ENCODE measurements at places on chromosomes 12 and 14.

GRCh38 chr14:36717363-36717762, 55.7 kb downstream of the PAX9 start:
- no peak for DNase-seq

DNA sequence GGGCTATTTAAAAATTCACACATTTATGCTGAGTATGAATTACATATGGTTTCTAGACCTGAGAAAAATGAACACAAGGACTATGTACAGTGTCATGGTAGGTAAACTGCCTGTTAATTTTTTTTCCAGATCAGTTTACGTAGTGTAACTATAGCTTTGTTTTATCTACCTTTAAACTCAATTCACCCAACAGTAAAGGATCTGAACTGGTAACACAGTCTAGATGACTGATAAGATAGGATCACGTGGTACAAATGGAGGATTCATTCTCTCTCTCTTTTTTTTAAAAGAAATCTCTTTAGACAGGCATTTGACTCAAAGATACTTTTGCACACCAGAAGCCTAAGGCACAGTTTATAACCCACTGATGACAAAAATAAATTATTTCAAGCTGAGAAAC, 130.8 kb upstream of the ATP2B1 start:
- DNase-seq: no peak

GRCh38 chr12:7933255-7933726, 2.7 kb downstream of the SLC2A3 start:
- peak; percentile 96 for DNase-seq

- peak; percentile 37 for DNase-seq
Observed at GRCh38 chr12:121036810-121037326, 2.2 kb downstream of the OASL start.

DNA sequence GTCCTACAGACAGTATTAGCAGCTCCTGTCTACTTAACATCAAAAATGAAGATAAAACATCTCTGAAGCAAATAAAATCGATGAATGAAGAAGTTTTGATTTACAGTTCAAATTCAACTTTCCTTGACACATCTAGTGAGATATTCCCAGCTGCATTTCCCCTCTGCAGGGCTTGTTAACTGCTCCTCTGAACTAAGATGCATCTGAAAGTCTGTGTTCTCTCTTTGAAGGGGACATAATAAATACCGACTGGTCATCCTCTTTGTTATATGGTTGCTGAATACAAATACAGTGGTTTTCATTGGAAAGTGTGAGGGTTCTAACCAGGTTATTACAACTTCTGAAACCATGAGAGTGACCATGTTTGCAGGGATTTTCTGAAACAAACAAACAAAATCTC, 266.4 kb upstream of the SLC16A7 start:
- DNase-seq: no peak

- DNase-seq: no peak
Observed at GRCh38 chr12:85741046-85741445, 95.2 kb downstream of the RASSF9 start.

- DNase-seq: no peak
Observed at GRCh38 chr14:58291646-58292045, 6.7 kb upstream of the ARID4A start.

DNA sequence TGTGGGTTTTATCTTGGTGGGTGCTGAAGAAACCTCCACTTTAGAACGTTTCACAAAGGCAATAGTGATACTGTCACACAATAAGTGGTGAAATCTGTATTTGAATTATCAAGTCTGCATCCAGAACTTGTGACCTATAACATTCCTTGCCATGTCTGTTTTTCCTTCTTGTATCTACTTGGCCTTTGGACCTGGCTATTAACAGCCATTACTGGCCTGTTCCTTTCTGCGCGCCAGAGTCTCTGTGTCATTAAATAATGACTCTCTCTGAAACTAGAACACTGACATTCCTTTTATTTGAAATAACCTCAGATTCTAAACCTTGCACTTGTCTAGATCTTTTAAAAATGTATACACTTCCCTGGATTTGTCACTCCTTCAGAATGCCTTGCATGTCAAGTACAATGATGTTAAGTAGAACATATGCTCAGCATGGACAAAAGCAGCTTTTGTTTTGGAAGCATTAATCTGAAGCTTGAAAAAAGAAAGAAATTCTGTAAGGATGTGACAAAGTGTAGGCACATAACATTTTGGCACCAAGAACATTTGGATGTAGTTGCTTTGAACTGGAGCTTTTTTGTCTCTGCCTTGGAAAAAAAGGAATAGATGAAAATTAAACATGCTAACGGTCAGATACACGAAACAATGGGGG, 95.5 kb upstream of the RPL10L start:
- peak; percentile 26 for DNase-seq

GRCh38 chr12:29176941-29177340, 27.9 kb downstream of the FAR2 start:
- peak; percentile 24 for DNase-seq

GRCh38 chr12:55806982-55807381, 10.5 kb downstream of the SARNP start:
- DNase-seq: no peak

DNA sequence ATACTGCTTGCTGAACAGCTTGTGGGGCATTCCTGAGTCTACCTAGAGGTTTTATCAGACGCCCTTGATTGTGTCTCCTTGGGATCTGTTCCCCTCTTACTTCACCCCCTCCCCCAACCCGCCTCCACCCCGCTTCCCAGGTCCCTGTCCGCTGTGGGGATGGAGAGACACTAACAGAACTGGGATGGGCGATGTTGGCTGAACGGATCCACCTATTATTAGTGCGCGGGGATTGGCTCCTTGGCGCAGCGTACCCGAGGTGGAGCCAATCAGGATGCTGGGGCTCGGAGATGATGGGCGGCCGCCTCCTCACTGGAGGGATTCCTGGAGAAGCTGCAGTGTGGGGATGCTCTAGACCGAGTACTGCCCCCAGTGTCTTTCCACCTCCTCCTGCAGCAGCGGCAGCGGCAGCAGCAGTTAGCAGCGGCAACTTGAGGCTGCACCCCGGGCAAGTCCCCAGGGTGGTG, at the start of gene SYT1:
TSS of gene SYT1 (plus strand) at position 372 of the 467 bp plus-strand sequence.
- peak; percentile 91 for DNase-seq

- peak; percentile 73 for DNase-seq
Observed at GRCh38 chr14:23829736-23830471, 123.7 kb upstream of the DHRS4 start.

DNA sequence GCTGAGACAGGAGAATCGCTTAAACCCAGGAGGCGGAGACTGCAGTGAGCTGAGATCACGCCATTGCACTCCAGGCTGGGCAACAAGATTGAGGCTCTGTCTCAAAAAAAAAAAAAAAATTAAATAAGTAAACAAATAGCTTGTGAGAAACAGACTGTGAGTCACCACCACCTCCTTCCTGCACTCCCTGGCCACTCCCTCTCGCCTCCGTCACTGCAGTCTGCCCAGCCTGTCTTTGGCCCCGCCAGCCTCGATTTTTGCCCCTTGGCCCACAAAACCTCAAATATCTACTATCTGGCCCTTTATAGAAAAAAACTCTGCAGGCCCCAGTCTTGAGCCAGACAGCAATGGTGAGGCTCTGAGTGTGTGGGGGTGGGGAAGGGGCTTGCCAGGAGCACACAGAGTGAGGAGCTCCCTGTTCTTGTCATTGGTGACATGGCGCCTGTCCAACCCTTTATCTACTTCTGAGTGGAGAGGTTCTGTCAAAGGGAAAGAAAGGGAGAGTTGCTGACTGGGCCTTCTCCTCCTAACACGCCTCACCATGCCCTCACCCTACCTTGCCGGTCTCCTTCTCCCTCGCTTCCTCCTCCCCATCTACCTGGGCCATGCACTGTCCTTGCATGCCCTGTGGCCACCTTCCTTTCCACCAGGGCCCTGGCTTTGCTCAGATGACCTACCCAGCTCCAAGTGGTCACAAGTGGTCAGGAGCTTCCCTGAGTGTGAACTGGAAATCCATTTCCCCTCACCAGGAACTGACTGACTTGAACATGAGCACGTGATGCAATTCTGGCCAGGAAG, 22.1 kb downstream of the LGMN start:
- DNase-seq: peak; percentile 97

DNA sequence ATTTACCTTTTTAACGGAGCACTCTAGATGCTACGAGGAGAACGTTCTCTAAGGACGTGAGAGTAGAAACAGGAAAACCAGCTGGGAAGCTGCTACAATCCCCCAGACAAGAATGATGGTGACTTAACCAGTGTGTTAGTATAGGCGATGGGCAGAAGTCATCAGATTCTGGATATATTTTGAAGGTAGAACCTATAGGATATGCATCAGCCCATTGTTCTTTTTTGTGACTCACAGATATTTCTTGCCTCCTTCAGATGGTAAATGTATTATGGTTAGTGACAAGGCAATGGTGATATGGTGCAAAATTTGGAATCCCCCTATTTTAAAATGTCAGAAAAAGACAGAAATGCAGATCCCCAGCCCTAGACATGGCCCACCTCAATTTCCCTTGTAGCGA, 258.2 kb downstream of the PHLDA1 start:
- no peak for DNase-seq

DNA sequence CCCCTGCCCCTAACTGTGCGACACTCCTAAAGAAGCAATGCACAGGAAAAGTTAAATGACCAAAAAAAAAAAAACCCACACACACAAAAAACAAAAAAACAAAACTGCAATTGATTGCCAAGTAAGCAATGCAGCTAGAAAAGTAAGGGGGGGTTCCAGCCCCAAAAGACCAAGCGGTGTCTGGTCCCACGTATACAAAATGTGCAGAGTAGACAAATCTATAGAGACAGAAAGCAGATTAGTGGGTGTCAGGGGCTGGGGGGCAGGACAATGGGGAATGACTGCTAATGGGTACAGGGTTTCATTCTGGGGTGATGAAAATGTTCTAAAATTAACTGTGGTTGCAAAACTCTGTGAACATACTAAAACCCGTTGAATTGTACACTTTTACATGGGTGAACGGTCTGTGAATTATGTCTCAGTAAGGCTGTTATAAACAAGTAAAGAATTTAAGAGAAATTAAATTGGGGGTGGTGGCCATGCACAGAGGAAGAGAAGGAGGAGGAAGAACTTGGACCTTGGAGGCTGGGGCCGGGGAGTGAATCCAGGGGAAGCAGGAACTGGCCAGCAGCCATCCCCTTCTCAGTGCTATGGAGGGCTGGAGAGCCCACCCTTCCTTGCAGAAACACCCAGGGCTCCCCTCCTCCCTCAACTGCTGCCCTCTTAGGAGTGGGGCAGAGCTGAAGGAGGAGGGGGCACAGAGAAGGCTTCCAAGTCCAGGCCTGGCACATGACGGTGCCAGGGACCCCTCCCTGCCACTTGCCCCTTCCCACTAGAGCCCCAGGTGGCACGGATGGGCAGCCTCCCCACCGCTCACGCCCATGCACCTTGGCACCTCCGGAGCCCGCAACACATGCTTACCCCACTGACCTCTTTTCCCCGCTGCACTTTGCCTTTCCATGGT, 45.4 kb downstream of the KDM2B start:
- DNase-seq: no peak

- no peak for DNase-seq
Observed at GRCh38 chr12:32159925-32160324, 53.3 kb downstream of the BICD1 start.

GRCh38 chr12:67919406-67919805, 69.8 kb upstream of the IFNG-AS1 start:
- peak; percentile 33 for DNase-seq

DNA sequence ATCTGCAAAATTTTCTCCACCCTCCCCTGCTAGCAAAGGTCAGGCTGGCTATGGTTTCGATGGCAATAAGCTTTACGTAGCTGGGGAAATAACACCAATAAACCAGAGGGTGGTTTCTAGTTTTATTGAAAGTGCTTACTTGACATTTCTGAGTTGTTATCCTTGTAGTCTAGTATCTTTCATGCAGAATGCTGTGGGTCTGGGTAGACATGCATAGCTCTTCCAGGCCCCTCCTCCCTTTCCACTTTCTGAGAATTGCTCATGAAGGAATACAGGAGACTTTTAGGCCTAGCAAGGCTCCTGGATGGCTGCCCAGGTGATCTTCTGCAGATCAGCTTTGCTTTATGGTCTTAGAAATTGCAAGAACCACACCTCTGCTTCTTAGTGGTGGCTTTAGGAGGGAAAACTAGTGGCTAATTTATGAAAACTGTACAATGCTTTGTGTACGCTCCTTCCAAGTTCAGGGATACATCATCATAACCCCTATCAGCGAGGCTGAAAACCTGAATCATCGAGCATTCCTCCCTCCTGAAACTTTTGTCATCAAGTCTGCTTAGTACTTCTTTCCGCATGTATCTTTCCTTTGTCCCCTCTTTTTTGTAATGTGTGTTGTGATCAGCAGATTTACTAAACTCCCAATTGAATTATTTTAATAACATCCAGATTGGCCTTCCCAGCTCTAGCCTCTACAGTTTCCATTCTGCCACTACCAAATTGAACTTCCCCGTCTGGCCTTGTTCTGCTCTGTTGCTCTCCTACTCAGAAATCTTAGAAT, 473.0 kb downstream of the RAD51B start:
- DNase-seq: no peak

DNA sequence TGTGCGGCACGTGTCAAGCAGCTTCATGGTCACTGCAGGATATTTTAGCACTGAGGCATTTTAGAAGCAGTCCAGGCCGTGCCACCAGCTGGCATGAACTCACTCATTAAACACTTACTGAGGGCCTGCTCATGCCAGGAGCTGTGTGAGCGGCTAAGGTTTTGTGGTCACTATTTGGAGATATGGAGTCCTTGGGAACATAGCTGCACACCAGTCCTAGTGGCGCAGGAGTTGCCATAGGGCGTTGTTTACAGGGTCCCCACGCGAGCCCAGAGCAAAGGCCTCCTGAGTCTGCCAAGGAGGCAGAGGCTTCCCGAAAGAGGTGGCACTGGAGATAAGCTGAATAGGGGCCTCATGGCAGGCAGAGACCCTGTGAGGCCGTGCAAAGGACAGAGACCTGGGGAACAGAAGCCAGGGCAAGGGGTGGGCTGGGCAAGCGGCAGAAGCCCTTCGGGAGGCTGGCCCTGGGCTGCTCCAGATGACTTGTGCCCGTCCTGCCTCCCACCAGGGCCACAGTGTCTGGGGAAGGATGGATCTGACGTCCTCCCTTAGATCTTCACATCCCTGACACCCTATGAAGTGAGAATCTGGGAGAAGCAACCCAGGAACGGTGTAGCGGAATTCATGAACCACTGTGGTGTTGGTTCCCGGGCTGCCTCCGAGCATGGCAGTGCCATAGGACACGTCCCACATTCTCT, 38.9 kb downstream of the SFSWAP start:
- no peak for DNase-seq

GRCh38 chr14:35938770-35939169, 112.6 kb downstream of the BRMS1L start:
- DNase-seq: no peak

- DNase-seq: no peak
Observed at GRCh38 chr12:34386621-34387255, 364.4 kb downstream of the ALG10 start.

DNA sequence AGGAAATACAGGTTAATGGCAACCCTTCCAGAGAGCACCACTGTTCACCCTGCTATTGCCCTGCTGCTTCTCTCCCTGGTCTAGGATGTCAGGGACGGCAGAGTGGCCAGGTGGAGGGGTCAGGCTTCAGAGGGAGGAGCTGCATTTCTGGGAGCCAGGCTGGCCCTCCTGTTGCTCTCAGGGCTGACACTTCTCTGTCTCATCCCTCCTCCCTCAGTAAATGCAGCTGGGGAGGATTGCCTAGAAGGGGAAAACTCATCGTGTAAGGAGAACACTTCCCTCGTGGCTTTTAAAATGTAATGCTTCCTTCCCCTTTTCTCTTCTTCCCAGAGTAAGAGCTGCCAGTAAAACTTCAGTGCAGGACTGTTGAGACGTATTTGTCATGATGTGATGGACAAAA, 20.8 kb downstream of the SUSD6 start:
- no peak for DNase-seq

GRCh38 chr12:64618953-64619590, 8.8 kb downstream of the RASSF3 start:
- DNase-seq: peak; percentile 86

GRCh38 chr14:69441948-69442347, 42.6 kb upstream of the PLEKHD1 start:
- no peak for DNase-seq

Data from mesenchymal stem cell (in vitro differentiated cells and primary cell).